Vein endothelial cell (primary cell): ENCODE measurements at places on chromosomes 16 and 17. TPM values are rescaled to one million over a fixed set of nuclear protein-coding genes. Genes with fewer than 3 reads are reported as not detected.

CORO7 gene
- total RNA-seq: 63.0 and 67.0 TPM in 2 replicates

IRX3 gene
- total RNA-seq: 0.38 and 0.65 TPM in 2 replicates

TEDC2 gene
- 9.2 and 10.1 TPM in 2 replicates for total RNA-seq

SLC13A2 gene
- total RNA-seq: not detected in 2 replicates

SDK2 gene
- not detected in 2 replicates for total RNA-seq

NHERF2 gene
- 40.5 and 82.0 TPM in 2 replicates for total RNA-seq

MT1M gene
- total RNA-seq: 0.65 and 2.4 TPM in 2 replicates

CMTM1 gene
- total RNA-seq: 2.3 and 3.1 TPM in 2 replicates

GUCY2D gene
- not detected in 2 replicates for total RNA-seq

EVPL gene
- total RNA-seq: not detected in 2 replicates

ADCY9 gene
- 10.0 and 15.7 TPM in 2 replicates for total RNA-seq

ZPBP2 gene
- not detected in 2 replicates for total RNA-seq

RUNDC3A gene
- 0.33 TPM in 1 of 2 replicates, not detected in the other for total RNA-seq

CNTNAP4 gene
- total RNA-seq: not detected in 2 replicates

SYNGR3 gene
- 1.9 and 6.9 TPM in 2 replicates for total RNA-seq

GRAP gene
- total RNA-seq: 39.5 and 85.6 TPM in 2 replicates

ABI3 gene
- total RNA-seq: 40.9 and 44.1 TPM in 2 replicates

DPEP3 gene
- not detected in 2 replicates for total RNA-seq

CD300LB gene
- total RNA-seq: not detected in 2 replicates

SEC14L5 gene
- under 0.01 TPM in 1 of 2 replicates, not detected in the other for total RNA-seq

CDRT4 gene
- 4.6 and 4.8 TPM in 2 replicates for total RNA-seq

BIRC5 gene
- 30.4 and 38.8 TPM in 2 replicates for total RNA-seq

AATF gene
- 22.2 and 23.9 TPM in 2 replicates for total RNA-seq

CDH16 gene
- total RNA-seq: not detected in 2 replicates
